ENCODE measurements at places on chromosomes 12 and 14.

DNA sequence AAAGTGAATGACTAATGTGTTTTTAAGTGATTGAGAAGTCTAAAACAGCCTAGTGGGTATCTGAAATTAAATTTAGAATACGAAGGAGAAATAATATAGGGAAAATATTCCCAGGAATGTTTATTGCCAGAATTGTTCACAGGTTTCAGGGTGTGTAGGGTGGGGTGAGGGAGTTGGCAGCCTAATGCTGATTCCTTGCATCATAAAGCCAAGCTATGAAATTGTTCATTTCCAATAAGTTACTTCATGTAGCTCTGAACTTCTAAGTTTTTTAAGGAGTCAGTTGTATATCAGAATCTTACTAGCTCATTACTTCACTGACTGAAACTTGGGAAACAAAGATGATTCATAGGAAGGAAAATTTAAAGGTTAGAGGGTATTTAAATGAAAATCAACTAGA is 56.4 kb downstream of the RAB35 start:
- no peak for DNase-seq

GRCh38 chr12:68975811-68976210 is 42.8 kb upstream of the CPM start:
- DNase-seq: no peak

- DNase-seq: no peak
Measured at GRCh38 chr14:97916669-97917568, 1119.7 kb downstream of the VRK1 start.

DNA sequence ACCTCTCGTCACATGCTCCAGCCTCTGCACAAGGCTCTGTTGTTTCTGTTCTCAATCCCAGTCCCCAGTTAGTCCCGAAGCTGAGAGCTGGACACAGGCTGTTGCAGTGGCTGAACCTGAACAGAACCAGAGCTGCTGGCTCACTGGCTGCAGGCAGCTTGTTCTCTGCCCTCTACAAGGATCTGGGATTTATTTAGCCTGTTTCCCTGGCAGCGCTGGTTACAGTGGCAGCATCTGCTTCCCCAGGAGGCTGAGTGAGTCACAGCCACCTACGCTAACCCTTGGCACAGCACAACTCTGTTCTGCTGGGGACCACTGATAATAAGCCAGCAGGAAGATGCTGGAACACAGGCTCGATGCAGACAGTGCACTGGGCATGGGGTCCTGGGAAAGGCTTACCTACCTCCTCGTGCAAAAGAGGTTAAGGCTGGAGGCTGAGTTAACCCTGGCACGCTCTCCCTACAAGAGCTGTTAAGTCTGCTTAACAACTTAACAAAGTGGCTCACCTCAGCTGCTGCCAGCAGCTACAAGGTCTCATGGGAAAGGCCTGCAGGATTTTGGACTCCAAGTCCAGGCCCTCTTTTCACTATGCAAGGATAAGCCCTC is 299.6 kb downstream of the PCNX1 start:
- no peak for DNase-seq

- DNase-seq: no peak
Measured at GRCh38 chr12:25957793-25958427, 572 bp upstream of the RASSF8 start.

- DNase-seq: no peak
Measured at GRCh38 chr12:70644861-70645260, 7.6 kb upstream of the PTPRB start.

DNA sequence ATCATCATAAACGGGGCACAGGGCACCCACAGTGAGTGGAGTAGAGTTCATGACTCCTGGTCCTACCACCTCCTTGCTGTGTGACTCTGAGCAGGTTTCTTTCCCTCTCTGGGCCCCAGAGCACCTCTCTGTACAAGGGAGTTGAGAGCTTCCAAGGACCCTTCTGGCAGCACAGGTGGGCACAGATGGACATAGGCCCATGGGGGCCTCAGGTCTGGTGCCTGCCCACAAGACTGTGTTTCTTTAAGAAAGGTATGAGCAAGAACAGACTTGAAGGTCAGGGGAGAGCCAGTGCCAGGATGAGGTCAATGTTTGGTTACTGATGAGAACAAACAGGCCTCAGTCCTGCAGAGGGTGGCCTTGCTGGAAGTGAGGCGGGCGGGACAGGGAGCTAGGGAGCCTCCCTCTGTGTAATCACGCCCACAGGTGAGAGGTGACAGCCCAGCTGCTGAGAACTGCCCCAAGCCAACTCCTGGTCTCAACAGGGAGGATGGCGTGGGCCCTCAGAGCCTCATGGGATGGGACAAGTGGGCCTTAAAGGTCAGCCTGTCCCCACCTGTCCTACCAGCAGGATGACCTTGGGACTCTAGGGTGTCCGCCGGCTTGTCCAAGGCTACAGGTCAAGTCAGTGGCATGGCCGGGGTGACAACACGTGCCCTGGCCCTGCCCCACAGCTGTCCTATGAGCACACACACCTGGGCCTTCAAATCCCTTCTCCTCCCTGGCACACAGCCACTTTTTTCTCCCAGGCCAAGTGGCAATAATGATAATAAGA is 49.1 kb downstream of the CCDC85C start:
- DNase-seq: no peak

DNA sequence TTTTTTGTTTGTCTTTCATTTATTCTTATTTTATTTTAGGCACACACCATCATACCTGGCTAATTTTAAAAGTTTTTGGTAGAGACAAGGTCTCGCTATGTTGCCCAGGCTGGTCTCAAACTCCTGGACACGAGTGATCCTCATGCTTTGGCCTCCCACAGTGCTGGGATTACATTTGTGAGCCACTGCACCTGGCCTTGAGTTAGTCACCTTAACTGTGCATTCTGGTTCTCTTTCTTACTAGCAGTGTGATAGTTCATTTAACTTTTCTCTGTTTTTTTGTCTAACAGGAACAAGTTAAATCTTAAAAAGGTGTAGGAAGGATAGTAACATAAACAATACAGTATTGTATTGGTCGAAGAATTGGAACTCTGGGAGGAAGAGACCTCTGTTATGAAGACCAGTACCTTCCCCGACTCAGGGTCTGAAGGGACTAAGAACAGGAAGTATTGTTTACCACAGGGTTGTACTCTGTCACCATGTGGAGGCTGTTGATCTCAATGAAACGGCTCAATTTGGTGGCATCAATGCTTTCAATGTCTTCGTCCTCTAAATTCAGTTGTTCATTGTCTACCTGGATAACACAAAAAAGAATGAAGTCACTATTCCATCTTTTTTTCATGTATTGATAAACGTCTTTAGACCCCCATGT is 17.7 kb downstream of the ERP27 start:
- no peak for DNase-seq

Data from stimulated activated CD8-positive, alpha-beta memory T cell treated with anti-CD3 and anti-CD28 coated beads, Interleukin-7, amount 100 ng/mL, for 48 hours (primary cell).